CD4-positive, alpha-beta T cell treated with Interleukin-2 at 100 ng/mL for 4 hours (primary cell): ENCODE measurements at places on chromosomes 5 and 9.

- no peak for DNase-seq
Measured at GRCh38 chr5:110492446-110492845, 234.0 kb downstream of the TMEM232 start.

- no peak for DNase-seq
Measured at GRCh38 chr5:140117523-140117922, 3.6 kb downstream of the PURA start.

GRCh38 chr5:129001841-129002526 is 36.7 kb downstream of the SLC27A6 start:
- no peak for DNase-seq

DNA sequence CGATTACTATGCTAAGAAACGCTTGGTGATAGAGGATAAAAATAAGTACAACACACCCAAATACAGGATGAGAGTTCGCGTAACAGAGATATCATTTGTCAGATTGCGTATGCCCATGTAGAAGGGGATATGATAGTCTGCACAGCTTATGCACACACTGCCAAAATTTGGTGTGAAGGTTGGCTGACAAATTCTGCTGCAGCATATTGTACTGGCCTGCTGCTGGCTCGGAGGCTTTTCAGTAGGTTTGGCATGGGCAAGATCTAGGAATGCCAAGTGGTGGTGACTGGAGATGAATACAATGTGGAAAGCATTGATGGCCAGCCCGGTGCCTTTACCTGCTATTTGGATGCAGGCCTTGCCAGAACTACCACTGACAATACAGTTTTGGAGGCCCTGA is 208.4 kb downstream of the PDZD2 start:
- DNase-seq: no peak

GRCh38 chr5:143635146-143635752 is 176.7 kb upstream of the HMHB1 start:
- no peak for DNase-seq

DNA sequence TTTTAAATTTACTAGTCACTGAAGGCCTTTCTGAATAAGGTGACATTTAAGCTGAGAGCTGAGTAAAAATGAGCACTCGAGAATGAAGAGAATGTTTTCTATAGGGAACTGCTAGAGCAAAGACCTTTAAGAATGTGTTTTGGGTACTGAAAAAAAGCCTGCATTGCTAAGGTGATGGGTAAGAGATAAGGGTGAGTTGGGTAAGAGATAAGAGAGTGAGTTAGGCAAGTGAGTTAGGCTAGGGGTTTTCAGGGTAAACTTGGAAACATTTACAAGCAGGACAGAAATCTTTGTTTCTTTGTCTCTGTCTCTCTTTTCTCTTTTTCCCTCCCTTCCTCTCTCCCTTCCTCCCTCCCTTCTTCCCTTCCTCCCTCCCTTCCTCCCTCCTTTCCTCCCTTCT is 5.6 kb downstream of the RAD23B start:
- DNase-seq: no peak
